Muscle of leg (tissue), 16 donors: ENCODE measurements at places on chromosomes 12 and 14. TPM values are rescaled to one million over a fixed set of nuclear protein-coding genes. Genes with fewer than 3 reads are reported as not detected.

GRCh38 chr12:31899109-31899508 lies 60.1 kb upstream of the RESF1 start:
- DNase-seq = no peak
- H3K27me3 ChIP-seq = no peaks in the 10 kb centered on the region
- H3K4me1 ChIP-seq = peaks cover 4% of the 10 kb centered on the region
- no peak overlapping the region for H3K4me3 ChIP-seq
- H3K27ac ChIP-seq = no peak overlapping the region

GRCh38 chr14:84421621-84422020 lies 1108.3 kb upstream of the FLRT2 start:
- no peaks in the 10 kb centered on the region for H3K36me3 ChIP-seq
- no peak for DNase-seq
- no peaks in the 10 kb centered on the region for H3K4me1 ChIP-seq
- no peaks in the 10 kb centered on the region for H3K27me3 ChIP-seq
- H3K27ac ChIP-seq = no peak overlapping the region
- H3K4me3 ChIP-seq = no peak overlapping the region

Gene RNASE3
- not detected for total RNA-seq

Gene HOXC10
- 7.6 TPM for total RNA-seq

Gene SLC25A47
- 0.09 TPM for total RNA-seq

Gene OR4K1
- not detected for total RNA-seq
